Stimulated activated CD4-positive, alpha-beta T cell treated with anti-CD3 and anti-CD28 coated beads, Interleukin-12 subunit alpha, Interleukin-12 subunit beta, amount 100 ng/mL, for 24 hours (primary cell): ENCODE measurements at places on chromosomes 3 and 15.

DNA sequence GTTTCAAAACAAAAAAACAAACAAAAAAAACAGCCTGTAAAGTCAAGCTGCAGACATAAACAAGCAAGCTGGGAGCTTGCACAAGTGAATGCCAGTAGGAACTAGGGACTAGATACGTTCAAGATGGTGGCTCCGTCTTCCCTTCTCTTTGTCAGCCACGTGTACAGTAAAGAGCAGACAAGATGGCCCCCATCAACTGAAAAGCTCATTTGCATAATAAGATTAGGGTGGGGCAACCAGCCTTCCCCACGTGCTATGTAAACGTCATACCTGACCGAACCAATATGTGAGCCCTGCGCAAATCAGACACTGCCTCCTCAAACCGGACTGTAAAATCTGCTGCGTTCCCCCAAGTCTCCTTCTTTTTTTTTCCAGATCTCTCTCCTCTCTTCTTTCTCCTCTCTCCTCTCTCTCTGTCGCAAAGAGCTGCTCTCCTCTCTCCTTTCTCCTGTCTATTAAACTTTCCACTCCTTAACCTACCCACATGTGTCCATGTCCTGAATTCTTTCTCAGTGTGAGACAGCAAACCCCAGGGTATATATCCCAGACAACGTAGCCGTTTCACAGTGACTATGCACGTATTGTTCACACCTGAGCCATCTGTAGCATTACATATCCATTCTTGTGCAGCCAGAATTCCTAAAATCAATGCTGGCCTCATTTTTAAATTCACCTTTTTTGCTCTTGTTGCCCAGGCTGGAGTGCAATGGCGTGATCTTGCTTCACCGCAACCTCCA, 31.2 kb upstream of the FXR1 start:
- DNase-seq: no peak

GRCh38 chr3:4387210-4388204, 79.6 kb downstream of the SUMF1 start:
- no peak for DNase-seq

- no peak for DNase-seq
Observed at GRCh38 chr15:75309711-75310110, 26.2 kb upstream of the COMMD4 start.

- no peak for DNase-seq
Observed at GRCh38 chr3:158267015-158267414, 157.1 kb downstream of the RSRC1 start.

DNA sequence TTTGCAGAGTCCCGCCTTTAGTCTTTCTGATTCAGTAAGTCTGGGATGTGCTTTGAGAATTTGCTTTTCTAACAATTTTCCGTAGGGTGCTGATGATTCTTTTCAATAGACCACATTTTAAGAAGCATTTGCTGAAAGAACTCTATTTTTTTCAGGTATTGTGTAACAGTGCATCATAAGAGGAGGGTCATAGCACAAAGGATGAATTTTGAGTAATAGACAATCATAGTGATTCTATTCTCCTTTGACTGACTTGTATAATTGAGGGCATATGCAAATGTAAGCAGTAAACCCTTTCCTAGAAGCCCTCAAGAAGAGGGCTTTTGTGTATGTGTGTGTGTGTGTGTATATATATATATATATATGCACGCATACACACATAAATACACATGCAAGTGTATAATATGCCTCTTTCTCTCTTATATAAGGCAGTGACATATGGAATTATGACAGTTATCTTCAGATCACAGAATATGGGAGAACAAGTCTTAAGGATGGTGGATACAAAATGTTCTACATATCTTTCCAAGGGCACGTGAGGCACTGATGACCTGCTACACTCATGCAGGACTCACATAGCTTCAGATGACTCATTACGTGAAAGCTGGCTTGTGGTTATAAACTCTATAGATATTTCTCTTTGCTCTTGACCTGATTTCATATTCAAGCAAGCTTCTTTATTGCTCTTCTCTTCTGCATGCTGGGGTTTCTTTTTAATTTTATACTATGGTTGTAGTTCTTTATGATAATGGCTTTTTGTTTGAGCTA, 6.5 kb upstream of the PLSCR1 start:
- DNase-seq: no peak

GRCh38 chr3:32640939-32641338, 44.0 kb upstream of the CNOT10 start:
- no peak for DNase-seq

DNA sequence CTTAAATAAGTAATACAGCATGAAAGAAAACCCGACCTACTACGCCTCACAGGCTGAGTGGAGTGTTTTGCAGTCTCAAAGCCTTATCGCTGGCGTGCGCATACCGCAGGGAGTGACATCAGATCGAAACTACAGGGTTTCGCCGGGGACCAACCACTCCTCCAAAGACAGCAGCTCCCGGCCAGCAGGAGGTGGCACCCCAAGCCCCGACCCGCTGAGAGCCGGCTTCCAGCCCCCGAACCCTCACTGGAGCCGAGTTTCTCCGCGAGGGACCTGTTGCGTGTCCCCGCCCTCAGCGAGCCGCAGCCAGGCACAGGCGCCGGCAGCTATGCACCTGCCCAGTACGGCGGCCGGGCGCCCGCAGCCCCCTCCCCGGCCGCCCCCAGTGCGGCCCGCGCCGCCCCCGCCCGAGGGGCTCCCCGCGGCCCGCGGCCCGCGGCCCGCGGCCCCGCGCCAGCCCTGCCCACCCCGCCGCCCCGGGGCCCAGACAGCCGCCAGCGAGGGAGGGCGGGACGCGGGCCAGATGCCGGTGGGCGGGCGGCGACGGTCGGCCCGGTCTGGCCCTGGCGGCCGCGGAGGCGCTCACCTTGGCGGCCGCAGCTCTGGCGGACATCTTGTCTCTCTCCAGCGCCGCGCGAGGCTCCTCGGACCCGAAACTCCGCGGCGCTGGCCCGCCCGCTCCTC, 710 bp downstream of the TJP1 start:
- DNase-seq: peak; percentile 38

- DNase-seq: no peak
Observed at GRCh38 chr3:468172-468571, 271.6 kb downstream of the CHL1 start.

GRCh38 chr3:134839990-134840389, 44.9 kb downstream of the EPHB1 start:
- DNase-seq: no peak

DNA sequence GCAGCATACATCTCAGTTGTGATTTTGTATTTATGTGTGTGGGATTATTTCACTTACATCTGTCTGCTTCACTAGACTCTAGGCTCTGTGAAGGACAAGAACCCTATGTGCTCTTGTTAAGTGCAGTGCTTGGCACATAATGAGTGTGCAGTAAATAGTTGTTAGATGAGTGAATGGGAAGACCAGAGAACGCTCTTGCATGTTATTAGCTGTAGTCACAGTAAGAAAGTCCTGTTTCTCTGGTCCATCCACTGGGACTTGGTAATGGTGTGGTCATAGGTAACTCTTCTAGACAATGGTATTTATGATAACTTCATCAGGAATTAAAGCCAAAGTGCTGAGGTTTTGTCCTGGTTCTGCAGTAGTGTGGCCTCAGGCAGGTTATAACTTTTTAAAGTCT, 1.4 kb upstream of the AQP9 start:
- DNase-seq: no peak

- DNase-seq: no peak
Observed at GRCh38 chr15:66503780-66504562, 684 bp downstream of the RPL4 start.

DNA sequence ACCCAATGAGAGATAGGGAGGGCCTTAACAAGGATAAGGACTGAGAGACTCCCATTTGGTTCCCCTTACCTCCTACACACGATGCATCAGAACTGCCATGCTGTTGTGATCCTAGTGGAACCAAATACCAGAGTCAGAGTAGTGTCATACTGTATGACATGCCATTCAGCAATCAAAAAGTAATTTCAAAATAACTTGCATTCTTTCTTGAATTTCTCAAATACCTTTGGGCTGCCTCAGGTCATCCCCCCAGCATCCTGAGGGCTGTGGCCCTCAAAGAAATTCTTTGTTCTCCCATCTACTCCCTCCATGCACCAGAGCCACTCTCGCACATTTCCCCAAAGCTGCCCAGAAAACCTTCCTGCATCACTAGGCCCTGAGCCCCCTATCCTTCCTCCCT, 68.9 kb upstream of the PPP2R3A start:
- no peak for DNase-seq

DNA sequence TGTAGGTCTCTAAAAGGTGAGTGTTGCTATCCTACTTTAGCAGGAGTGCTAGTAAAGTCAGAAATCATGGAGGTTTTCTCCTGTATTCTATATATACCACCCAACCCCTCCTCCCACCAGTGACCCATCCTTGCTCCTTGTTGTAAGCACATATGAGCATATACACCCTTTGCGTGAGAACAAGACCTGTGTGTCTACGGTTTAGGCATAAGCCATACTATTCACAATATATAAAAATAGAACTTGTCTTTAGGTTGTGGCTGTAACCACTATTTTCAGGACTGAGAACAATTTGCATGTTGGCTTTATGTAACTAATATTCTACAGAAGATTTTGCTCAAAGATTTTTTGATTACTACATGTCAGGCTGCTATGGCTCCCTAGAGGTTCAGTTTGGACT, 59.1 kb upstream of the TOP2B start:
- no peak for DNase-seq

GRCh38 chr3:35651851-35652250, 12.5 kb downstream of the ARPP21 start:
- DNase-seq: no peak

GRCh38 chr3:195059006-195059350, 212.0 kb downstream of the XXYLT1 start:
- no peak for DNase-seq

DNA sequence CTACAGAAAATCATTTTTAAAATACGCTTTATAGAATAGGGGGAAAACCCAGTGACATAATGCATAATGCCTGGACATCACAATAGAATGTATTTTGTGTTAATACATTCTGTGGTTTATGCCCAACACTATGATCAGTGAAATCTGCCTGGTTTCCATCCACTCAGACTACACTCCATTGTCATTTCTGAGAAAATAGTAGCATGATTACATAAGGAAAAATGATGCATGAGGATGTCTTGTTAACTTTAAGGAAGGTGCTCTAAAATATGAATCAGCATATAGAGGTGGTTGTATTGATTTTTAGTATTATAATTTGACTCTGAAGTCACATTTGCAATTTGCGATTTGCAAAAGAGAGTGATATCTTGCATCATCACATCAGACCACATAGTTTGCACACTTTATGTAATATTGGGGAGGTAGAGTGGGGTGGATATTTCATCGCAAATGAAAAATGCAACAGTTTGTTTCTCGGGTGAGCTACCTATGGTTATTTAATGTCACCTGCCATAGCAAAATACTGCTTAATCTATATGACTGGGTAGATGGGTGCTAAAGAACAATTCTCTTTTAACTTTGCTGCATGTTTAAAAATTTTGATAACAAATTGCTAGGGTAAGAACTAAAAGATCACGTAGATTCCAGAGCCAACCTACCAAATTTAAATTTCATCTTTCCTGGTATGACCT, 403.9 kb downstream of the IL5RA start:
- DNase-seq: no peak

DNA sequence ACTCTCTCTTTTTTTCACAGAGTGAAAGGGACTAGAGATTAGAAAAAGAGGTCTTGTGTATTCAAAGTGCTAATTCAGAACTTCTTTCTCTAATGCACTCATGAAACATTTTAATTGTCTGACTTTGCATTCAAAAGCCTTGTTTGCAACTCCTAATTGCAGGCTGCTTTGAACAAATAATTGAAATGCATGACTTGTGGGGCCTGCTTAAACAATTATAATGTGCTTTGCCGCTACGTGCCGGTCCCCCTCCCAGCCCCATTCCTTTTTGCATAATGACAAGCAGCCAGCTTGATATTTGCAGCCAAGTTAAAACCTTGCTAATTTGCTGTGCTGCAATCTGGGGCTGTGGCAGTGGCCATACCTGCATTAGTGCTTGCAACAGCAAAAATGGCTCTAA, 114.5 kb downstream of the FOXB1 start:
- no peak for DNase-seq

GRCh38 chr3:56051052-56051451, 417.2 kb downstream of the ERC2 start:
- no peak for DNase-seq
